ENCODE measurements at places on chromosomes 7 and 10.

- DNase-seq, result no peak
Observed at GRCh38 chr7:152462995-152463708, 27.3 kb upstream of the KMT2C start.

- DNase-seq, result no peak
Observed at GRCh38 chr7:698515-699475, 27.7 kb upstream of the DNAAF5 start.

DNA sequence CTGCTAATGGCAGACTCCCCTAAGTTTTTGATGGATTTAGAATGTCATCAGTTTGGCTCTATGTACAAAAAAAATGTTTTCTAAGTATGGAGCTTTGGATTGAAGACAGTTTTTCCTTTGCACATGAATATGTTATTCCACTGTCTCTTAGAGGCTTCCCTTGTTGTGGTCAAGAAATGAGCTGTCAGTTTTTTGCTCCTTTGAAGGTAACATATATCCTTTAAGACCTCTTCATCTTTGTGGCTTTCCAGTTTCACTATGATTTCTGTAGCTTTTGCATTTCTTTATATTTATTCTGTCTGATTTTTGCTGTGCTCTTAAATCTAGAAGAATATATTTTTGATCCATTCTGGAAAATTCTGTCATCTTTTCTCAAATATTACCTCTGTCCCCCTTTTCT, 15.8 kb upstream of the ODAD2 start:
- no peak for DNase-seq

DNA sequence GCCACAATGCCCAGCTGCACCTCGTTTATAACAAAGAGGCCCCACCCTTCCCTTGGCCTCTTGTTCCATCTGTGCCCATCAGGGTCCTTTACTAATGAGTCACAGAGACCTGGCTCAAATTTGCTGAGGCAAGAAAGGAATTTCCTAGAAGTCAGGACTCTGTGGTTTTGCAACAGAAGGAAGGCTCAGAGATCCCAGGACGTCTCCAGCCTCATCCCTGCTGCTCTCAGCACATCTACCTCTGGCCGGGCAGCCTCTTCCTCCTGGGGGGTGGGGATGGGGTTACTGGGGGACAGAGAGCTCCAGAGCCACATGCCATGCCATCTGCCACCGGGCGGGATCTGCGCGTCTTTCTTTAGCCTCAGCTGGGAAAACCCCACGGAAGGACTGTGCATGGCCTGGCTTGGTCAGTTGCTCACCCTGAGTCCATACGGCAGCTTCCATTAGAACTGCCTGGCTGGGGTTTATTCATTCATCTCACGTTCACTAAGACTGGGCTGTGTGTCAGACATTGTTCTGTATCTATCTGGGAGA, 41.9 kb upstream of the PSMG3 start:
- DNase-seq, result no peak

DNA sequence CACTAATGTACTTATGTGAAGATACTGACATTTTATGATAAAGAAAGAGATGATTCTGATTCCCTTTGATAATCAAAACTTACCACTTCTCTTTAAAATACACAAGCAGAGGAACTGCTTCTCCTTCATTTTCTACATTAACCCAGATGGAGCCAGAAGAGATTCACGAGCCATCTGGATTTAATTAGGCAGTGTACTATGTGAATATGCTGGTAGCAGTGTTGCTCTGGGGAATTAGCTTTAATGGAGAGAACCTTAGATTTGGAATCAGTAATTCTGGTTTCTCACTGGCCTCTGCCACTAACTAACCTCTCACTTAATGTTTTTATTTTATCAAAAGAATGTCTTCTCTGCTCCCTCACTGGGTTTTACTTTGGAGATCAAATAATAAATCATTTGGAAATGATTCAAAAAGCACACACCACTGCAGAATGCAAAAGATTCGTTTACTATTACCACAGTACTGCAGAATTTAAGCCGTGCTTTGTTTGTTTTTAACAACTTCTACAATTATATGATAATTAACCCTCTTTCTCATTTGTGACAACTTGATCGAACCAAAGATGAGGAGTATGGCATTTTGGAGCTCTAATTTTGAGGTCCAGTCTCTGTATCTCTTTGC, 77.5 kb upstream of the PHYHIPL start:
- no peak for DNase-seq

DNA sequence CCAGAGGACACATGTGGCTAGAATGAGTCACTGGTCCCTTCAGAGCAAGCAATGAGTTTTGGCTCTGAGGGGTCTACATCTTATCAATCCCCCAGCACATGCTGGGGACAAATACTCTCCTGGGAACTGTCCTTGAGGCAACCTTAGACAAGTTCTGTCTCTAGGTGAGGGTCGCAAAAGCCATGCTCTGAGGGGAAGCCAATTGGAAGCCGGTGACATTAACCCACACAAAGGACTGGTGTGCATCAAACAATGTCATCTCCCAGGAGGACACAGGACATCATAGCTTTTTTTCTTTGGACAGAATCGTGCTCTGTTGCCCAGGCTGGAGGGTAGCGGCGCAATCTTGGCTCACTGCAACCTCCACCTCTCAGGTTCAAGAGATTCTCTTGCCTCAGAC, 111.6 kb upstream of the ZNF722 start:
- DNase-seq, result no peak

- no peak for DNase-seq
Observed at GRCh38 chr10:116296291-116296721, 23.3 kb upstream of the GFRA1 start.

- no peak for DNase-seq
Observed at GRCh38 chr10:84238909-84239308, 2.4 kb downstream of the LRIT1 start.

GRCh38 chr10:69669409-69669808, 39.4 kb downstream of the FAM241B start:
- no peak for DNase-seq

DNA sequence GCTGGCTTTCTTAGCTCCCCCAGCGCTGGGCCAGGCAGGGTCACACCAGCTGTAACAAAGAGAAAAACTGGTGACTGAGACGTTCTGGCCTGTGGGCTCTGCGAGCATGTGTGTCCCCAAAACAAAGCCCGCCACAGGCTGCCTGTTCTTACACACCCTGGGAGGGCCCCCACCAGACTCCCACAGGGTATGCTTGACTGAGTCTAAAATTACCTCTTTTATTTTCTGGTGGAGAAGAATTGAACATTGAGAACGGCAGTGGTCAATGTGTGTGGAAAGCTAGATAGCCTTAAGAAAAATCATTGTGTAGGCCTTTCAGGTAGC, 808 bp downstream of the C10orf71 start:
- no peak for DNase-seq

DNA sequence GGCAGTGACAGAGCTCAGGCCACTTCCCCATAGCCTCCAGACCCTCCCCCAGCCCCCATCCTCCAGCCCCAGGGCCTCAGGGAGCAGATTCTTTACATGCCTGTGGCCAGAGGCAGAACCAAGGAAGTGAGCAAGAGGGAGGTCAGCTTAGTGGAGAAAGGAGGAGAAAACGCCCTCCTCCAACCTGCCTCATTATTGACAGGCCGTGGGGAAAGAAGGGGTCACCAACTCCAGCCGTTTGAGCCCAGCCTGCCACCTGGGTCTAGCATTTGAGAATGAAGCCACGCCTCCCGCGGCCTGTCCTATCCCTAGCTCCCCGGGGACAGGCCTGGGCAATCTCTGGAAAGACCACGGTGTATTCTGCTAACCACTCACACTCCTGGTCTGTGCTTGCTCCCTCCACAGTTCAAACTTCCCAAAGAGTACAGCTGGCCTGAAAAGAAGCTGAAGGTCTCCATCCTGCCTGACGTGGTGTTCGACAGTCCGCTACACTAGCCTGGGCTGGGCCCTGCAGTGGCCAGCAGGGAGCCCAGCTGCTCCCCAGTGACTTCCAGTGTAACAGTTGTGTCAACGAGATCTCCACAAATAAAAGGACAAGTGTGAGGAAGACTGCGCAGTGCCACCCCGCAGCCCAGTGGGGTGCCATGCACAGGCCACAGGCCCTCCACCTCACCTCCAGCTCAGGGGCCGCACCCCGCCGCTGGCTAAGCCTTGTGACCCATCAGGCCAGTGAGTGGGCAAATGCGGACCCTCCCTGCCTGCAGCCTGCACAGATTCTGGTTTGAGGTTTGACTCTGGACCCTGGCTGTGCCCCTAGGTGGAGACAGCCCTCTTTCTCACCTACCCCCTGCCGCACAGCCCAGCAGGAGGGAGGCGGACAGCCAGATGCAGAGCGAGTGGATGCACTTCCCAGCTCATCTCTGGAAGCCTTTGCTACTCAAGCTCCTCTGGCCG, 14.3 kb upstream of the TRIM8 start:
- DNase-seq, result no peak

GRCh38 chr10:67537906-67538305, 158.1 kb downstream of the CTNNA3 start:
- no peak for DNase-seq

DNA sequence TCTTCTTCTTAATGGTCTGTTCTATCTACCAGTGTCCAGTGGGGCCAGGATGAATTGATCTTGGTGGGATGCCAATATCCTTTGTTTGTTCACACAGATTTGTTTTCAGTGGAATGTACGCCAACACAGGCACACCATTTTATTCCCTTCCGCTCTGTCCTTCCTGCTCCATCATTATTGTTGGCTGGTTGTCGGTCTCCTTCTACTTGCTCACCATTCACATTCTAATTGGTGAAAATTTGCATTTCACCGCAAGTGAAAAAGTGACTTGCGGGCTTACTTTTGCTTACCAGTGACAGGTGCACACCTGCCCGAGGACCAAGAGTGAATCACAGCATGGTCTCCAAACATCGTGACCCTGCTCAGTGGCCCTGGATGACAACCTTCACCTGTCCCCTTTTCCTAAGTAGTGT, 148.3 kb downstream of the NOC3L start:
- no peak for DNase-seq

DNA sequence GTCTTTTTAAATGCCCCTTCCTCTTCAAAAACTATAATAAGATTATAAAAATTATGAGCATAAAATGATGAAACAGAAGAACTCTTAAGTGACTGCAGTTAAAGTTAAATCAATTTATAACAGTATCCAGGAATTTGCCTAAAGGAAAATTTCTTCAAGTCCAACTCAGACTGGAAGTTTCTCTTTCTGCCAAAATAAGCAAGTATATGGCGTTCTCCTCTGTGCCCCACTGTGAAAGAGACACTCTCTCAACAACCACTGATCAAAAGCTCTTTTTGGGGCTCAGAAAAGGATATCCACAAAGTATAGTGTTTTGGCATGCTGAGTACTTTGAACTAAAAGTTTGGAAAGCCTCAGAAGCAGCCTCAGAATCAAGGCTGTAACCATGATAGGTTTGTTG, 139.9 kb downstream of the SKIDA1 start:
- DNase-seq, result no peak

GRCh38 chr7:102841290-102841689, 71.5 kb upstream of the LRRC17 start:
- DNase-seq, result no peak

GRCh38 chr10:110754375-110755105, 110.4 kb downstream of the RBM20 start:
- DNase-seq, result no peak

GRCh38 chr10:29740981-29741545, 106.3 kb upstream of the SVIL start:
- DNase-seq, result no peak

DNA sequence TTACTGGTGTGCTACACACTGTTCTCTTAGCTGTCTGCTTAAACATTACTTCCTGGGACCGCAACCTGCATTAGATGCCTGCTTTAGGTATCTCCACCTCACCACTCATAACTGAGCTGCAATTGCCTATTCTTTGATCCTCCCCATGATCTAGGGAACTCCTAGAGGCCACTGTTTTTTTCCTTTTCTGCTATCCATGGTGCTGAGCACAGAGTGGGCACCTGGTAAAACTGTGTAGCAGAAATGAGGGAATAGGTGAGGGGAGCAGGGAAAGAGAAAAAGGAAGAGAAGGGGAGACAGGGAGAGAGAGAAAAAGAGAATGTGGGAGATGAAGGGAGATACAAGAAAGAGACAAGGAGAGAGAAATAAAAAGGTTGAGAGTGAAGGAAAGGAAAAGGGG, 434.9 kb downstream of the ADRA2A start:
- DNase-seq, result no peak

DNA sequence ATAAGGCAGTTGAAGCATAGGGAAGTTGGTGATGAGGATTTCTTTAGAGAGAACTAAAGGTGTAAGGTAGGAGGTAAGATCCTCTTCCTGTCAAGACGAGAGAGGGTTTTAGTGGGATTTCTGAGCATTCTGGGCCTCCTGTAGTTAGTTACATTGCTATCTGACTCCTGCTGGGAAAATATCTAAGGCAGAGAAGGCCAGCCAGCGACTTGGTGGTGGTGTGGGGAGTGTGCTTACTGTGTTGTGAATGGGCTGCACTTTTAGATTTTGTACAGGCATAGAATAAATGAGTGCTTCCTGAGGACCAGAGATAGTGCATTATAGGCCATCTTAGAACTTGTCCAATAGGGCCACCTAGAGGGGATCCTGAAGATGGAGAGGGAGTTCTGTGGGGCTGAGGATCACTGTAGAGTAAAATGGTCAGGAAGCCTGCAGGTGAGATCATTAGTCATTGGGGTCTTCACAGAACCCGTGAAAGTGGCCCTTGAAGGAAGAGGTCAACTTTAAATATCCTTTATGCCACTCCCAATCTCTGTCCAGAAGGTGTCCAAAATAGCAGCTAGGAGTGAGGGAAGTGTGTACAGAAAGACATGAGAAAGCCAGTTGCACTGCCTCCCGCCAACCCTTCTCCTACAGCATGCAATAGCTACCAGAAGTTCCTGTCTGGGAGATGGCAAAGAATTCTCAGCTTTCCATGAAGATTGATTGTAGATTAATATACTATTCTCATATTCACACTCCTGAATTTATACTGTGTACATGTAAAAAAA, 266.6 kb downstream of the POLR1F start:
- no peak for DNase-seq

GRCh38 chr10:133509700-133510099, 17.5 kb upstream of the CYP2E1 start:
- DNase-seq, result no peak

DNA sequence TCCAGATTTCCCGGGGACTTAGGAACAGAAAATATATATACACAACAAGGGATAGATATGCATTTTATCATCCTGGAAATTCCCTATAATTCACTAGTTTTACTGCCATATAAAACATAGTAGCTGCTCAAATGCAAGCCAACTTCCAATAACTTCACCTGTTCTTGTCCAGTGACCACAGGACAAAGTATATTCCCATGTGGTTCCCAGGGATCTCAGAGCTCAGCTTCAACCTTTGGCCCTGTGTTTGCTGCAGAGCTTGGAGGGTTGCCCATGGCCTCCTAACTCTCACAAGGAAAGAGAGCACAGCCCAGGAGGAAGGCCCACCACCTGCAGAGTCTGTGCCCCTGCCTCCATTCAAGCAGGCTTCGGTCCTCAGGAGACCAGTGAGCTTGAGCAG, 4.5 kb upstream of the DRGX start:
- DNase-seq, result no peak

All from activated naive CD8-positive, alpha-beta T cell treated with anti-CD3 and anti-CD28 coated beads, Interleukin-2, amount 50 U/mL, for 24 hours (primary cell).